ENCODE measurements at places on chromosomes 4 and X. TPM values are rescaled to one million over a fixed set of nuclear protein-coding genes. Genes with fewer than 3 reads are reported as not detected.

Gene ERVMER34-1
- 0.19 TPM for total RNA-seq

DNA sequence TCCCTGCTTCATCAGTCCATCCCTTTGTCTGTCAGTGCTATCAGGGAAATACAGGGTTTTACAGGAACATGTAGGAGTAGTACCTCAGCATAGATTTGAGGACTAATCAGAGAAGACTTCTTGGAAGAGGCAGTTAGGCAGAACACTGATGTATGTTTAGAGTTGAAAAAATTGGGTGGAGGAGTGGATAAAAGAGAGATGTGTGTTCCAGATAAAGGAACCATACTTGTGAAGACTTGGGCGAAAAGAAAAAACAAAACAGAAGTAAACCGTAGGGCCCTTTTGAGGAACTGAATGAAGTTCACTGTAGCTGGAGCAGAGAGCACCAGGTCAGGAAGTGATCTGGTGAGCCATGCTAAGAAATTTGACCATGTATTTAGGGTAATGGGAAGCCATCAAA lies 32.3 kb downstream of the AFF1 start:
- DNase-seq, result no peak

GRCh38 chrX:27679281-27679680 lies 89.1 kb downstream of the DCAF8L2 start:
- DNase-seq, result no peak

- DNase-seq, result no peak
Measured at GRCh38 chr4:156173486-156173885, 219.8 kb upstream of the CTSO start.

DNA sequence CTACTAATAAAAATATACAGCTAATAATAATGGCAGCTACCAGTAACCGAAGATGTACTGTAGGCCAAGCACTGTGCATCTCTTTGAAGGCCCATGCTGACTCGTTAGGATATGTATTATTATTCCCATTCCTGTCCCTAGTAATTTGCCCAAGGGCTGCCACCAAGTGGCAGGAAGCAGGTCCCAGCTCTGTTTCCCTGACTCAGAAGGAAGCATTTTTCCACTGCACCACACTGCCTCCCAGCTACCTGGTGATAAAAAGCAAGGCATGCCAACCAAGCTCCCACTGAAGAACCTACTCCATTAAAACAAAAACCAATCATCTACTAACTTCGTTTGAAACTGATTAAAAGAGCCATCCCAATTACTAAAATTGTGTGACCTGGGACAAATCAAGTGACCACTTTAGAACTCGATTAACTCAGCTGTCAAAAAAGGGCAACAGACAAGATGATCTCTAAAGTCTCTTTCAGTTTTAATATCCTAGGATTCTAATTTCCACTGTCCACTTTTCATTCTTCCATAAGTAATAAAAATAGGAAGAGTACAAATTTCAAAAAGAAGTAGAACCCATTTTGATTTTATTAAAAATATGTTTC lies 24.3 kb upstream of the PGM2 start:
- DNase-seq, result peak; percentile 84

Gene HNRNPDL
- 179 TPM for total RNA-seq

- no peak for DNase-seq
Measured at GRCh38 chrX:21398426-21398825, 24.2 kb downstream of the CNKSR2 start.

GRCh38 chr4:14449308-14449707 lies 553.0 kb upstream of the CPEB2 start:
- DNase-seq, result no peak

DNA sequence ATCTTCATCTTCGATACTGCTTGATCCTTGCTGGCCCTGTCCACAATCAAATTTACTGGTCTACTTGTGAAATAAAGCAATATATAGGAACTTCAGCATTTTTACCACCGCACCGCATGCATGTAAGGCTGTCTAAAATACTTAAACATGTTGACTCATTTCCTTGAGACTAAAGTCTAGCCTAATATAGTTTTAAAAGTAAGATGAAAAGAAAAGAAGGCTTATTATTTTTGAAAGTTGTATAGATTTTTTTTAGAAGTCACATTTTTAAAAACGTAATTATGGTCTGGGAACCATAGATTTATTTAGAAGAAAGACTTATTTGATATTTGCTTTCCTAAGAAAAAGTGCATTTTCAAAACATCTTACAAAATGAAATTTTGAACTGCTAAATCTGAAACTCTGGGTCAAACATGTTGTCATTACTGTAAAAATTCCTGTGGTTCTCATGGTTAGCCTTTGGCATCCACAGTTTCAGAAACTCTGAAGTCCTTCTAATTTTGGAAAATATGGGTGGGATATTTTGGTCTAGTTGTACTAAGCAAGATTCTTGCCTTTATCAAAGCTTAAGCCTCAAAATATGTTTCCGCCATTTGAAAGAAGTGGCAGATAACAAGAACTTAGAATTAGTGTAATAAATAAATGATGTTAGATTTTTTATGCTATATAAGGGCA lies 423.5 kb upstream of the CTSO start:
- no peak for DNase-seq

Gene TRIM75
- not detected for total RNA-seq

GRCh38 chr4:61785761-61786160 lies 585.6 kb downstream of the ADGRL3 start:
- DNase-seq, result no peak

All from SK-MEL-5 (cell line).